ENCODE measurements at places on chromosomes 16 and 17.
A peak's percentile ranks its signal among the peaks of the same experiment; 100 is the strongest.

GRCh38 chr17:82440469-82440981, 10.0 kb downstream of the CYBC1 start:
- DNase-seq, result no peak

- peak; percentile 71 for DNase-seq
Measured at GRCh38 chr17:77439189-77440018, 298.6 kb downstream of the SEC14L1 start.

DNA sequence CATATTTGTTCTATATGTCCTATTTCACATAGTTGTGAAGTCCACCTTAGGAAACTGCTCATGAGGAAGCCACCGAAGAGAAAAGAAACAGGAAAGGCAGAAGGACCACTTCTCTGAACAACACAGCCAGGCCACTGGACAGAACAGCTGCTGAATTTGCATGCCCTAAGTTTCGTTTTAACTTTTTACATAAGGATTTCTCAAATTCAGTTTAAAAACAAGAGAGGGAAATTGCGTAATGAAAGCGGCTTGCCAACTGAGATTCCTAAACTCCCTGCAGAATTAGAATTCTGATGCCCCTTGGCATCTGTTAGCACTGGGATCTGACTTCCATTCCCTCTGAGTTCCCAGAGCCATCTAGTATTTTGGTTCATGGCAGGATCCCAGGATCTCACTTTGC, 5.0 kb upstream of the CCL8 start:
- peak; percentile 92 for DNase-seq

GRCh38 chr16:25978218-25978617, 286.5 kb downstream of the HS3ST4 start:
- DNase-seq, result no peak

DNA sequence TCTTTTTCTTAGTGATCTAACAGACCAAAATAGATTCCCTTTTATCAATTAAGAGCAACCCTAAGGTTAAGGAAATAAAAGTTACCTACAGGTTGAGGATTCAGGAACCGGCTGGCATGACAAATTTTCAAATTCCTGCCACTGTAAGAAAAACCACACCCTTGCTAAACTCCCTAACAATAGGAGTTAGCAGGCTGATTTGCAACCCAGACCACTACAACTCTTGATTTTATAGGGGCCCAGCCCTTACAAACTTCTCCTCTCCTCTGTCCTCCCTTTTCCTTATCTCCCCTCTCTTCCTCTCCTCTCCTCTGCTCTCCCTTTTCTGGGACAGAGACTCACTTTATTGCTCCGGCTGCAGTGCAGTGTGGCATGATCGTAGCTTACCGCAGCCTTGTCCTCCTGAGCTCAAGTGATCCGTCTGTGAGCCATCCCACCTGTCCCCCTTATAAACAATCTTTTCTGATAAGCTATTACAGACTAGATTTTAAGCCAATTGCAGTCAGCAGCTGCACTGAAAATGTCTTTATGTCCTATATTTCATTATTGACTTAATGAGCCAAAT, 418.9 kb downstream of the CDH8 start:
- DNase-seq, result no peak

DNA sequence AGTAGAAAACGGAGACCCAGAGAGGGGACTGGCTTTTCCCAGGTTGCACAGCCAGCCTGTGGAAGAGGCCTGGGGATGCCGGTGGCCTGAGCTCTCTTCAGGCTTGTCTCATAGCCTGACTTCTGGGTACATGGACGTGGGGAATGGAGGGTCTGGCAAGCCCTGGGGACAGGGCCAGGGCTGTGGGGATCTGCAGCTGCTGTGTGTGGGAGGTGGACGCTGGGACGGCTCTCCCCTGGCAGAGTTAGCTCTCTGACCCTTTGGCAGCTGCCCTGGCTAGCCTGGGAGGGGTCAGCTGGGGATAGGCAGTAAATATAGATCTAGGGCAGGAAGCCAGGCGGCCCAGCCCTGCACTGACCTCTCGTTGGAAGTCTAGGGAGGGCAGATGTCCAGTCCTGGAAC, 20.5 kb downstream of the SLC4A1 start:
- no peak for DNase-seq

GRCh38 chr16:53968896-53969295, 264.9 kb downstream of the FTO start:
- peak; percentile 43 for DNase-seq

GRCh38 chr16:58121132-58121531, 8.0 kb downstream of the CFAP20 start:
- DNase-seq, result no peak

GRCh38 chr17:41965694-41966462, 717 bp upstream of the CNP start:
- peak; percentile 43 for DNase-seq

DNA sequence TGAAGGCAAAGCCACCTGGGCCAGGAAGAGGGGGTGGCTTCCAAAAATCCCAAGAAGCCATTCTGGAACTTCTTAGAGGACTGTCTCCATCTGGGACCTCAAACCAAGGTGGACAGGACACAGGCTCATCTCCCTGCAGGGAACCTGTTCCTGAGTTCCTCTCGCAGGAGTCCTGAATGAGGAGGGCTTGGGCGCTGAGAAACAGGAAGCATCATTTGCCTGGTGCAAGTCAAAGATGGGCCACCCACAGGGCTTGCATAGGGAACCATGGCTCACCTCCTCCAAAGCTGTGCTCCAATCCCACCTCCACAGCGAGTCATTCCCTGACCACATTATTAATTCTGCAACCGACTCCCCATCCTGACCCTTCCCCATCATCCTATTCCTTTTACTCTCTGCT, 55.0 kb upstream of the RPL38 start:
- DNase-seq, result no peak

- no peak for DNase-seq
Measured at GRCh38 chr17:4947010-4947410, 1.3 kb downstream of the PFN1 start.

- DNase-seq, result peak; percentile 81
Measured at GRCh38 chr16:86508947-86509758, 1.2 kb upstream of the FOXF1 start.

- no peak for DNase-seq
Measured at GRCh38 chr17:68544111-68544915, 32.1 kb downstream of the PRKAR1A start.

GRCh38 chr16:60110531-60110930, 1376.4 kb upstream of the GOT2 start:
- DNase-seq, result no peak

DNA sequence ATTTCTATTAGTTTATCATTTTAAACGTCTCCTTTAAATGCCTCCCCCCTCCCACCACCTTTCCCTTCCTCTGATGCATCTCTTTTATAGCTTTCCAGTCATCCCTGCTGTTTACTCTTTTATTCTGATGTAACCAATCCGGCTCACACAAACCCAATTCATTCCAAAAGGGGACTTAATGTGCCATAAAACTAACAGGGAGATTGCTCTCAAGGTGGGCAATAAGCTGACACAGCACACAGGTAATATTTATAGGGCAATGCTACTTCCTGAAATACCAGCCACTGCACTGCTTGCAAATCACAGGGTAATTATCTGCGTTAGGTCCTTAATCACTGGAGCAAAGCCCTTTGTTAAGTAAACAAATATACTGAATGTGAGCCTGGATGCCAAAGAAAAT, 23.3 kb upstream of the CA10 start:
- no peak for DNase-seq

DNA sequence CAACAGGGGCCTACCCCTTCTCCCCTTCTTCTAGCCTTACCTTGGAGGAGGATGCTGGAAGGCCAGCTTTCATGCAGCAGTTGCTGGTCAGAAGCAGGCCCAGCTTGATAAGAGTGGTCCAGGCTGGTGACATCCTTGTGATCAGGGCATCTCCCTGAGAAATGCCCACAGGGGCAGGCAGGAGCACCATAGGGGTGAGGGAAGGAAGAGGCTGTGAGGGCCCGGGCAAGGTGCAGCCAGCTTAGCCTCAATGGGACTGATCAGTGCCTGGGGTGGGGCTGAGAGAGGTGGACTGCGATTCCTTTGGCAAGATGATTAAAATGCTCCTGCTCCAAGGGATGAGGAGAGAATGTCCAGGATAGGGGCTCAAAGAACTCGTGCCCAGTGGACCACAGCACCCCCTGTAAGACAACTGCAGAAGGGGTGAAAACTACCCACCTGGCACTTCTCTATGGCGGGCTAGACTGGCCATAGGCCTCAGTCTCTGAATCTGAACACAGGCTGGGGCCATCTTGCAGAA, 9.5 kb upstream of the GALK1 start:
- no peak for DNase-seq

DNA sequence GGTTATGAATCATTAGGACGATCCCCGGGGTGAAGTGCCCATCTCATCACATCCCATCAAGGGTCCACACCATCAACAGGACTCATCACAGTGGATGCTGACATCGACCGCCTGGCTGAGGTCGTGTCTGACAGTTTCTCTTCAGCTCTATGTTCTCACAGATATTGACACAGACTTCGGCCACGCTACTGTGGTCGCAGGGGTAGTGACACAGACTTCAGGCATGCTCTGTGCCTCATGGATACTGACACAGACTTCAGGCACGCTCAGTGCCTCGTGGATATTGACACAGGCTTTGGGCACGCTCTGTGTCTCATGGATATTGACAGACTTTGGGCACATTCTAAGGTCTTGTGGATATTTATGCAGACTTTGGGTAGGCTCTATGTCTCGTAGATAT, 50.1 kb downstream of the KLHDC4 start:
- no peak for DNase-seq

- no peak for DNase-seq
Measured at GRCh38 chr16:58537124-58537906, 22.0 kb downstream of the SETD6 start.

- no peak for DNase-seq
Measured at GRCh38 chr16:60120586-60120985, 1386.5 kb upstream of the GOT2 start.
